ENCODE measurements at places on chromosomes 4 and X.

DNA sequence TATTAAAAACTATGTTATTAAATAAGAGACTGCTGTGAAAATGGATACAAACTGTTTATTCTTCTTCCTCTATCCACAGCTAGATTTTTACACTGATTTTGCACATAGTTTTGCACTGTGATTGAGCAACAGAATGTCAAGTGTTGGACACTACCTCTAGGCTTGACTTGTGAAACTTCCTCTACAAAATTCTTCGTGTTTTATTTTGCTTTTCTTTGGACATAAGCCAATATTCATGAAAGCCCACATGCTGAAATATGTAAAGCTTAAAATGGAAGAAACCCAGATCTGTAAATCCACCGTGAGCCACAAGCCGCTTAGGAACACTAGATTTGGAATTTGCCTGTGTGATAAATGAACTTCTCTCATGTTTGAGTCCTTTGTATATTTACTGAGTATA is 849.4 kb downstream of the FSTL5 start:
- DNase-seq, result peak; percentile 6

- no peak for DNase-seq
Measured at GRCh38 chr4:102503831-102504786, 3.0 kb downstream of the NFKB1 start.

DNA sequence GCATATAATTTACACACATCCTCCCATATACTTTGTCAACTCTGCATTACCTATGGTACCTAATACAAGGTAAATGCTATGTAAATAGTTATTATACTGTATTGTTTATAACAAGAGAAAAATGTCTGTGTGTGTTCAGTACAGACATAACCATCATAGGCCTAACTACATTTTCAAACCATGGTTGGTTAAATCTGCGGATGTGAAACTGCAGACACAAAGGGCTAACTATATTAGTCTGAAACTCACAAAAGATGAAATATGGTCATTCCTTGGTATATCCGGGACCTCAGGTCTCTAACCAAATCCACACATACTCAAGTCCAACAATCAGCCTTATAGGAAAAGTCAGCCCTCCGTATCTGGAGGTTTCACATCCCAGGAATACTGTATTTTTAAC is 13.5 kb downstream of the MAPK10 start:
- no peak for DNase-seq

DNA sequence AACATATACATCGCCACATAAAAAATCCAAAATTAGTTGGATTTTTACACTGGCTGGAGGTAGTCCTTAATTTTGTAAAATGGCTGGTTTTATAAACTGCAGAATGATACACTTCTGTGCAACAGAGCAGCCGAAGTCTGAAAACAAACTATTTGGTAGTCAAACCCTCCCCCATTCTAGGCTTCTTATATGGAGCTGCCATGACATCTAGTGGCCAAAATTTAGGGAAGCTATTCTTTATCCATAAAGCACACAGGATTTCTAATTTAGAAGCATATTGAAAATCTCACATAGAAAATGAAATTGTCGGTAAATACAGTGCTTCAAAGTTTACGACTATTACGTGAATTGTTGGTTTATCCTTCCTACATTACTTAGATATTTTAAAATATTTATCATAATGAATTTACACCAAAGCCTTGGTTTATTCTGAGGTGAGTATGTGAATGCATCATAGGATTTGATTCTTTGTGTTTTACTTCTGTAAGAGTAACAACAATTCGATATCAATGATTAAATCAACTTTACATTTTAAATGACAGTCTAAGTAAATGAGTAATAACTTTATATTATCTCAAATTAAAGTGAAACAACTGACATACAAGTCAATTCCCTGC is 113.4 kb upstream of the FAM241A start:
- DNase-seq, result peak; percentile 65

- no peak for DNase-seq
Measured at GRCh38 chrX:119573222-119573621, 1.1 kb upstream of the UBE2A start.

DNA sequence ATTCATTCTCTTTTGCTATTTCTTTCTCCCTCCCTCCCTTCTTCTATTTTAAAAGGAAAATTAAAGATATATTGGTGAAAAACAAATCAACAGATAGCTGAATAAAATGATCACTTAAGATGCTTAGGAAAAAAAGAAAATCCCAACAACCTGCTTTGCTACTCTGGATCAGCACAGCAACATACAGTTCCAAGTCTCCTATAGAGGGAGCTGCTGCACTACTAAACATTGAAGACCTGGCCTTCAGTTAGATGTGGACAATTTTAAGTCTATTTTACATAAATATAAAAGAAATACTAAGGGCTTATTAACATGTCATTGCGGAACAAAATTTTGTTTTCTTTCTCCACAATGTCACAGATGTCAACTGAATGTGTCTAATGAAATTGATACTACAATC is 226.4 kb downstream of the MAGEB5 start:
- DNase-seq, result peak; percentile 53

GRCh38 chrX:96387801-96388200 is 296.8 kb upstream of the DIAPH2 start:
- DNase-seq, result no peak

DNA sequence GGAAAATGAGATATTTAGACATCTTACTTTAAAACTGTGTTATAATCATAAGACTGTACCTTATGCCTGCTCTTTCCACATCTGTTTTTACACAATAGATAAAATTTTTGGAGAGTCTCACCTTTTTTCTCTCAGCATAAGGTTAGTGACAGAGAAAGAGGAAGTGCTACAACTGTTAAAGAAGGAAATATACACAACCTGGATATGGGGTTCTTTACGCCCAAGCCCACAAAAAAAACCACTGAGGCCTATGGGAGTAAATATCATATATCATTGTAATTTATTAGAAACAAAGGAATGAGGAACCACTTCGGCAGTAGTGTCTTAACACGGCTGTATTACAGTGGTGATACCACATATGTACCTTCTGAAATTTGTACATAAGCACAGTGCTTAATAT is 265.9 kb upstream of the GK2 start:
- no peak for DNase-seq

GRCh38 chrX:44314259-44314734 is 29.2 kb downstream of the EFHC2 start:
- peak; percentile 62 for DNase-seq

DNA sequence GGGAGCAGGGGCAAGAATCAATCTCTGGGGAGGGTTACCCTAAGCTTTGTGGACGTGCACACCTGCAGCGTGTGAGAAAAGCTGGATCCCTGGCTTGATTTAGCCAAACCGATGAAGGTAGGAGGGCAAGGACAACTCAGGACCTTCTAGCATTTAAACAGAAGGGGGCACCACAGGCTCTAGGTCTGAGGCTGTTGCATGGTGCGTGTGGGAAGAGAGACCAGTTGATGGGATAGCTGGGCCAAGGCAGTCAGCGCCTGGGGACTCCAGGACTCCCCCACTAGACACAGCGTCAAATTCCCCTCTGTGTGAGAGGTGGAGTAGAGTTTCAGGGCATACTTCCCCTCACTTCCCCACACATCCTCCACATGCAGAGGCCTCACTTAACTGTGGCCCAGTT is 4.3 kb downstream of the GABRQ start:
- peak; percentile 3 for DNase-seq

GRCh38 chr4:55321707-55322264 is 24.3 kb upstream of the SRD5A3 start:
- peak; percentile 75 for DNase-seq

- peak; percentile 47 for DNase-seq
Measured at GRCh38 chrX:40908026-40908425, 172.7 kb upstream of the MED14 start.

DNA sequence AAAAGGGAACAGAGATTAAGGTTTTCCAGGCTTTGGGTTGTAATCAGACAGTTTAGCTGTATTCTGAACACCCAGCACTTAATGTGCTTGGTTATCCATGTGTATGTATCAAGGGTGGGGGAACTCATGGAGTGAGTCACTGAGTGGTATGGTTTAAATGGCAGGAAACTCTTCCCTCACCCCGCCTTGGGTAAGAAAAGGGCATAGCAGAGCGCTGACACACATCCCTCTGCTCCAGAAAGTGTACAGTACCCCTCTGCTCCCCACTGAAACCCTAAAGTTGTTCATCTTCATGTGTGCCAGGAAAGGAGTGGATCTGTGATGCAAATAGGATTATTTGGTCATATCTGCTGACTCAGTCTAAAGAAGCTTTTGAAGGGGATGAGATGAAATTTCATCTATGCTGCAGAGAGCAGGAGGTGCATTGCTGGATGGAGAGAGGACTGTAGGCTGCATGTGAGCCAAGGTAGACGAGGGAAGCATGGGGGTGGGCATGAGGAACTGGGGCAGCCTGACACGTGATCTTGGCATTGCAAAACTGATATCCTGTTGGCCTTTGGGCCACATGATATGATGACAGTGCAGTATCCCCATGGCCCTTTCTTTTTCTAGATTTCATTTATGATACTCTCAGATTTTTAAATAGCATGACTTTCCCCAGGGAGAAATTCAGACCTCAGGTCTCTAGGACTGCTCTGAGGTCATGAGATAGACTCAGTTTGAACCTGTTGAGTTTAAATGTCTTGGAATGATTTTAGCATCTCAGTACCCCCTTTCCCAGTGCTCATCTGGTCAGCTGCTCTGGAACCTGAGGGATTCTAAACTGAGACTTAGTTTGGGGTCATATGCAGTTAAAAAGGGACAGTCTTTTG is 84.8 kb downstream of the TMEM164 start:
- peak; percentile 95 for DNase-seq

DNA sequence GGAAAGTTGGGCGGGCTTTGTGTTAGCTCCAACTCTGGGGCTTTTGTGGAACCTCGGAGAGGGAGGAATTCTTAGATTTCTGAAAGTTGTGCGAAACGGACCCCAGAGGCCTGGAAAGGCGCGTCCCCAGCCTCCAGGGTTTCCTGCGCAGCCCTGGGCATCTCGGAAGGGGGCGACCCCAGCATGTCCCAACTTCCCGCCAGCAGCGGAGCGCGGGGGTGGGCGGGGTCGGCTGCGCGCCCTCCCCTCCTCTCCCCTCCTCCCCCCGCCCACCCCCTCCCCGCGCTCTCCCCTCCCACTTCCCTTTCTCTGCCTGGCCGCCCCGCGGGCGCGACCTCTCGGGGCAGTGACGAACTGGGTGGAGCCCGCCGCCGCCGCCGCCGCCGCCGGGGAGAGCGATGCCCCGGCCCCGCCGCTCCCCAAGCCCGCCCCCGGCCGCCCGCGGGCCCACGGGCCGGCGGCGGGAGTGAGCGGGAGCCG is 16.8 kb downstream of the PTTG2 start:
- DNase-seq, result peak; percentile 49

DNA sequence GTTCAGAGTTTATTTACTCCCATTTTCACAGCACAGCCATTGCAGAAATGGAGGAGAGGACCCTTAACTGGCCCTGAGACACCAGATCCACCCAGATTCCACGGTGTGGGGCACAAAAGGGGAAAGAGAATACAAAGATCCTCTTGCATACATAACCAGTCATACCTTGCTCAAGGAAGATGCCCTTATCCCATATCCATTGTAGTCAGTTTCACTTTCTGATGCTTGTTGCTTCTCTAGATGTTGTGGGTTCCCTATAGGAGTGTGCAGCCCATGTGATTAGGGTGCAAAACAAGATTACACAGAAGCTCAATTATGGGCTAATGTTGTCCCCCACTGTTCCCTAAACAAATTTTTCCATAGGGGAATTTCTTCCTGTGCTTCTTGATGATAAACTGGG is 1309.0 kb upstream of the PABPC4L start:
- no peak for DNase-seq

- peak; percentile 8 for DNase-seq
Measured at GRCh38 chr4:172648471-172648870, 520.1 kb upstream of the GALNT7 start.

DNA sequence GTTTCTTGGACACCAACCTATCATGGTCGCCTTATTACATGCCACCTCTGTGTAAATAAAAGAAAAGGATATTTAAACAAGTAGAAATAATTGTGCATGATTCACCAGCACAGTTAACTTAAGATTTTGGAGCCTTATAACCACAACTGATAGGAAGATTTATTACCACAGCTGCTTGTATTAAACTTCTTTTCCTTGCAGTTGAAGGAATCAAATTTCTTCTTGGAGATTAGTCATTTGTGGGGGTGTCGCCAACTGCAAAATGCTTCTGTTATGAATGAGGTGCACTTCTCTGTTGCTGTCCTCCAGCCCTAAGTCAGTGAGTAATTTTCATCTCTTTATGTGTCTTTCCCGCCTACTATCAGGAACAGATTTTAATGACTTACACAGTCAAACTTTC is 73.3 kb downstream of the OR13H1 start:
- peak; percentile 7 for DNase-seq

- no peak for DNase-seq
Measured at GRCh38 chr4:47050761-47051725, 19.7 kb downstream of the GABRB1 start.

DNA sequence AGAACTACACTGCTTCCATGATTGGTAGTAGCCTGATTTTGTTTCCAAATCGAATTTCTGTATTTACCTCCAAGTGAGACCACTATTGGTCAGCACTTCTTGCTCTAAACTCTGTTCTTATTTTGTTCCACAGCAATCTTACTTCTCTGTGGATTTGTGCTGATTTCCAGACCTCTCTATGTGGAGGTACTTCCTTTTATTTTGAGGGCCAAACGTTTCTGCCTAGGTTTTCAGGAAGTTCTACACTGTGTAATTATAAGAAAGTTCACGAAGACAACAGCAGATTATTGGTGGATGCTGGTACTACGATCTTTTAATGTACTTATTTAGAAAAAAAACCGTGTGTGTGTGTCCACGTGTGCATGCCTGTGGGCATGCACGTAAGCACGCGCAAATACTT is 46.7 kb downstream of the DTHD1 start:
- no peak for DNase-seq

GRCh38 chrX:85504381-85504780 is 124.9 kb upstream of the POF1B start:
- no peak for DNase-seq

GRCh38 chr4:83364312-83364711 is 29.7 kb upstream of the HPSE start:
- no peak for DNase-seq

- DNase-seq, result peak; percentile 49
Measured at GRCh38 chr4:183165376-183165775, 66.3 kb downstream of the WWC2 start.

DNA sequence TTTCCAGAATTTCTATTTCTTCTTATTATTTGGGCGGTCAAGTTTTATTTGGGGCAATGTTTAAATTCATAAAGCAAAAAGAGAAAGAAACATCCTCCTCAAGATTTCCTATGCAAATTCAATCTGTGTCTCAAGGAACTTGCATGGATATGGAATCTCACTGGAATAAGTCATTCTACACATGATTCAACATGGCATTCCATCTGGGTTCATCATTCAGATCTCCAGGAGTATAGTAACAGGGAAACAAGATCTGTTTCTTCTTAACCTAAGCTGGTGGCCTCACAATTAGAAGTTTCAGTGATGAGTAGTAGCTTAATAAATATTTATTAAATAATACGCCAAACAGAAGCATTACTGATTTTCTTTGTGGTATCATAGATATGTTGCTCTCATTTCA is 19.8 kb downstream of the KLHL34 start:
- peak; percentile 55 for DNase-seq

- DNase-seq, result no peak
Measured at GRCh38 chr4:158766434-158767044, 2.3 kb upstream of the FNIP2 start.
